ENCODE measurements at places on chromosomes 12 and 14.

DNA sequence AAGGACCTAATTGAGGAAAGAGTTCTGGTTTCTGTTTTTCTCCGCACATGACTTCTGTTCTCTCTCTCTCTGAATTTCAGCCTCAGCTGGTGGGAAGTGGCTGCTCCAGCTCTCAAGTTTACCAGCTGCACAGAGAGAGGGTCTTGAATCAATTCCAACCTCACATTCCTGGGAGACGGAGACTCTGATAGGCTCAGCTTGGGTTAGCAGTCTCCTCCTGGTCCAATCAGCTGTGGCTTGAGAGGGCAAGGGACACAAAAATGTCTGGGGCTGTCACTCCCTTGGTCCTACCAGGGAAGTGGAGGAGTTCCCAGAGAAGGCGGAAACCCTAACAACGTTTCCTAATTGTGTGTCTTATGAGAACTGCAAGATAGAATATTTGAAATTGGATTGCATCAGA is 7.0 kb downstream of the CCDC63 start:
- DNase-seq = no peak

DNA sequence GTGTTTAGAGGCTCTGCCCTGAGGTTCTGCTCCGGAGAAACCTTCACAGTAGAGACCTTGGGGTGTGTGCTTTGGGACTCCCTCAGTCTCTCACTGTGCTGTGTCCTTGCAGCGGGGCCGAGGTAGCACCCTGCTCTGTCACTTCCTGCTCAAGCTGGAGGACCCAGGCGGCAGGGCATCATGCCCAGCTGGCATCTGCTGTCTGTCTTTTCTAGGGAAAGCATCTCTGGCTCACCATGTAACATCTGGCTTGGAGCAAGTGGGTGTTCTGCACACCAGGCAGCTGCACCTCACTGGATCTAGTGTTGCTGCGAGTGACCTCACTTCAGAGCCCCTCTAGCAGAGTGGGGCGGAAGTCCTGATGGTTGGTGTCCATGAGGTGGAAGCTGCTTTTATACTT is 124.5 kb downstream of the ESRRB start:
- no peak for DNase-seq

DNA sequence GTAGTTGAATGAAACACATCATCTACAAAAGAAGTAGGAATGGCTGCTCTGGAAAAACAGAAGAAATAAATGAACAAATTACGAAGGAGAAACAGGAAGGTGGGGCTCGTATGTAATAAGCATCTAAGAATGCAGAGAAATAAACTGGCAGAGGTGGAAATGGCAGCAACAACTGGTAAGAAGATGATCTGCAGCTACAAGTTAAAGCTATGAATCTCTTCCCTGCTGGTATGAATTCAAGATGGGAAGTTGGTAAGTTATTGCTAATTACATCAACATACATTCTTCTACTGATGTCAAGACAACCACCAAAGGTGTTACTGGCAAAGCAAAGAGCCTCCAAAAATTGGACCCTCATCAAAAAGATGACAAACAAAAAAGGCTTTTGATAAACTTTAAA is 59.8 kb downstream of the HECTD4 start:
- DNase-seq = peak; percentile 51

DNA sequence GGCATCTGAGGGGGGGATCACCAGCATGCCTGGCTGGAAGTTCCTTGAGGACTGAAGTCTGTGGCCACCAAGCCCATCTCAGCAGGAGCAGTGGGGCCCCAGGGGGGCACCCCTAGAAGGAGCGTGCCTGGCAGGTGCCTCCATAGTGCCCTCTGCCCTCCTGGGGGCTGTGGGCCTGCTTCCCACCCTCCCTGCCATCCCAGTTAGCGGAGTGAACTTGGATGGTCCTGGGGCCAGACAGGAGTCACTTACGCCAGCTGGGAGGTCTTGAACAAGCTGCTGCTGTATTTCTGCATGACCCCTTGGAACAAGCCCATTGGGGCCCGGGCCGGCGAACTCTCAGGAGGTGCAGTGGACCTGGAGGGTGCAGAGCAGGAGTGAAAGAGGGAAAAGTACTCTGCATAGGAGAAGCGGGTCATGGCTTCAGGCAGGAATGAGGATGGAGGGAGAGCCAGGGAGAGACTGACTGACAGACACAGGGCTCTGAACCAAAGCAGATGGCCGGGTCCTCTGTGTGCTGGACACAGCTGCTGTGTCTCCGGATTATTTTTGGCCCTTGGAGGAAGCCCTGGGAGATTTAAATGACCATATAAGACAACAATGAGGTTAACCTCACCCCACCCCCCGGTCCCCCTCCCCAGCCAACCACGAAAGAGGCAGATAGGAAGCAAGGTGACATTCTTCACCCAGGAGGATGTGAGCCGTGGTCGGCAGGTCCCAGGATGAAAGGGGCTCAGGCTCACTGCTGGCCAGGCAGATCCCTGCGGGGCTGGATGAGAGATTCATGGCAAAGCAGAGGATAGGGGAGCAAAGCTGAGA is 19.6 kb downstream of the ASB2 start:
- no peak for DNase-seq

- DNase-seq = no peak
These were observed 40.2 kb upstream of the DICER1 start for GRCh38 chr14:95197551-95197950.

DNA sequence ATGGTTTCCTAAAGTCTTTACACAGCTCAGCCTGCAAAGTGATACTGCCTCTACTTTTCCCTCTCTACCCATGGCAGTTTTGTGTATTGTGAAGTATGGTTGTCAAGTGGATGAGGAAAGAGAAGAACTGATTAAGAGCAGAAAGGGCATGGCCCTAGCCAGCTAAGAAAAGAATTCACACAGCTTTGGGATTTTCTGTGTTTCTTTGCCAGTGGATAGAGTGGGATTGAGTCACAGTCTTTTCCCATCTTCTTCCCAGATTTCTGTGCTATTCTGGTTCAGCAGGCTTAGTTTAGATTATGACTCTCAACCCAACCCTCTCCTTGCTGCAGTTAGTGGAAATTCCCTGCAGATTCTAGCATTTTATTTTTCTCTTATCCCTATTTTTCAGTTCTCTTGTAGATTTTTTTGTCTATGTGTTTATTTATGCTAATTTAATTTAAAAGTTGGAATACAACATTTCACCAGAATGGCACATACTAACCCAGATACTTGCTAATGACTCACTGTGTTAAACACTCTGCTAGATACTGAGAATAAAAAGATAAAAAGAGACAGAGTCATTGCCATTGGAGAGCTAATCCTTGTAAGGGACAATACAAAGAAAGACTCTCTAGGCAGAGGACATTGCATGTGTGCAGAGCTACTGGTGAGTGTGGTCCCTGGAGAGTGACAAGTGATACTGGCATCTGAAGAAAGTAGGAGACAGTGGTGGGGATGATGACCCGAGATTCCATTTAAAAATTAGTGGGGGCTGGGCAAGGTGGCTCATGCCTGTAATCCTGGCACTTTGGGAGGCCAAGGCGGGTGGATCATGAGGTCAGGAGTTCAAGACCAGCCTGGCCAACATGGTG is 106.3 kb downstream of the ST8SIA1 start:
- no peak for DNase-seq

GRCh38 chr14:61653507-61653906 is 41.8 kb upstream of the HIF1A start:
- no peak for DNase-seq

DNA sequence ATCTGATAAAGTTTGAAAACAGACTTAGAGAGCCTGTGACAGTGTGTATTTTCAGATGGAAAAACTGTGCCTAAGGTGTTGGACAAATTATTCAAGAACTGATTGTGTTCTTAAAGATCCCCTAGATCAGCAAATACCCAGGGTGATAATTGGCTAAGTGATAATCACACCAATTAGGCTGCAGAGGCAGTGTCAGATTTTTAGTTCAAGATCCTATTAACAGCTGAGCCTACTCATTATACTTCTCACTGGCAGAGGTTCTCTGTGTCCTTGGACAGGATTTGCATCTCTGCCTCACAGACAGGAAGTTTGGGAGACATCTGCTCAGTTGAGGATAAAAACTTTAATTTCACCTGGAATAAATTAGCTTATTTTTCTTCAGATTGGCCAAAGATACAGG is 4.3 kb upstream of the FGD4 start:
- no peak for DNase-seq

GRCh38 chr14:37974421-37974820 is 233.3 kb upstream of the SSTR1 start:
- DNase-seq = no peak

GRCh38 chr12:25592725-25593495 is 39.8 kb upstream of the LMNTD1 start:
- no peak for DNase-seq

DNA sequence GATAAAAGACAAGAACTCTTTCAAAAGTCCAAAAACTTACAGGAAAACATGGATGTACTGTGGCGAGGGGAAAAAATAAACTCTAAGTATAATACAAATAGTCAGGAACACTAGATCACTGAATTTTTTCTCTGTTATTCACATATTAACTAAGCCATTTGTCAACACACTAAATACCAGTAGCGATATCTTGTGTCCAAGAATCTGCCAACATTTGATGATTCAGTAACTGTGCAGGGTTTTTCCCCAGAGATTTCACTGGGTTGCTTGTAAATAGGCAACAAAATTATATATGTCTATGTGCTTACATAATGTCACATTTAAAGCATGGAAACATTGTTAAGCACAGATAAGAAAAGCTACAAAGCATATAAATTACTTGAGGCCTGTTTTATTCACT is 205.9 kb downstream of the KIF21A start:
- no peak for DNase-seq

- no peak for DNase-seq
These were observed 375.1 kb upstream of the DDHD1 start for GRCh38 chr14:53528185-53528671.

DNA sequence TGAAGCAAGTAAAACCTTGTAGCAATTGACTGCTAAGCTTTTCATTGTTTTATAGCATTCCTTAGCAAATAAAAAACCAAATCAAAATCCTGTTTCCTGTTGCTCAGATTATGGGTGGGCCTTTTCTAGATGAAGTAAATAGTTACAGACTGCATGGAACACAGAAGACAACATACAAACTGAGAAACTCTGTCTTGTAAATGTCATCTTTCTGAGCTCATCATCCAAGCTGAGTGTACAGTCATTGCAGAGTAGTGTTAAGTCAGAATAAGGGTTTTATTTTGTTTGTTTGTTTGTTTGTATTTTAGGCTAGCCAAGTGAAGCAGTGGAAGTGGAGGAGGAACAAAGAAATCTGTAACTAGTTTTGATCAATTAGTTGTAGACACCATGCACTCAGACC is 24.4 kb upstream of the BTG1 start:
- no peak for DNase-seq

- DNase-seq = no peak
These were observed at the start of gene RIMBP2 for GRCh38 chr12:130715998-130716968. Gene RIMBP2 (minus strand): TSS chr12:130716299. CDS start chr12:130479013, 237,286 bp downstream.

- DNase-seq = peak; percentile 38
These were observed 507 bp downstream of the SPTSSA start for GRCh38 chr14:34461334-34462131.

DNA sequence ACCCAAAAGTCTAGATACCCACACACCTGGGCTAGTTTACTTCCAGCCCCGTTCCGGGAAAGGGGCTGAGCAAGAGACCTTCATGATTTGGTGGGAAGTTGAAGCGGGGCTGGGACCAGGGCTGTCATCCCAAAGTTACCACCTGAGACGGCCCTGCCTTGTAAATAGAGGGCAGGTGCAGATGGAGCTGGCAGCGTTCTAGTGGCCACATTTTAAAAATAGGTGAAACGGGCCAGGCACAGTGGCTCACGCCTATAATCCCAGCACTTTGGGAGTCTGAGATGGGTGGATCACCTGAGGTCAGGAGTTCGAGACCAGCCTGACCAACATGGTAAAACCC is 43.4 kb downstream of the NFKBIA start:
- no peak for DNase-seq

DNA sequence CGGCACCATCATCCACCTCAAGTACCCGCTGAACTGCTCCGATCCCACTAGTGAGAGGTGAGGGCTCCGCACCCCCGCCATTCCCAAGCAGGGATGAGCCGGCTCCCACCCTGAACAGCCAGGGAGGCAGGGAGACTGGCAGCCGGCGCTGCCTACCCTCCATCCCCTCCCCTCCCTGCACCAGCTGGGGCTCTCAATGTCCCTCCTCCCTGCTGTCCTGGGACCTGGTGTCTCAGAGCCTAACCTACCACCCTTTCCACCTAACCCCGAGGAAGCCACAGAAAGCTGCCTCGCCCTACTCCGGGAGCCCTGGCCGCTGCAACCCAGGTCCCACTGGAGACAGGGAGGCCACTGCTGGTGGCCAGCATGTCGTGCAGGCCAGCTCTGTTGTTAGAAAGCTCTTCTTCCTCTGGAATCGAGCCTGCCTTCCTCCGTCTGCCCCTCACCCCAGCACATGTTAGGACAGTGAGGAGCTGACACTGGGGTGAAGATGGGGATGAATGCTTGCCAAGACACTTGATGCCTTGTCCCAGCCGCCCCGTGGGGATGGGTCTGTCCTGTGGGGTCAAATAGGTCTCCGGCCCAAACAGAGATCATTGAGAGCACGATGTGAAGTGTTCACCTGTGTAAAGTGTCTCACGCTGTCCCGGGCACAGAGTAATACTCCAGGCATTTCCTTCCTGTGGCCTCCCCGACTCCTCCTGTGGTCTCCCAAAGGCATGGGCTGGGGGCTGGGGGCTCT is 1.1 kb downstream of the PTPN6 start:
- DNase-seq = no peak

GRCh38 chr14:79528828-79529416 is 682.4 kb downstream of the DIO2 start:
- no peak for DNase-seq

DNA sequence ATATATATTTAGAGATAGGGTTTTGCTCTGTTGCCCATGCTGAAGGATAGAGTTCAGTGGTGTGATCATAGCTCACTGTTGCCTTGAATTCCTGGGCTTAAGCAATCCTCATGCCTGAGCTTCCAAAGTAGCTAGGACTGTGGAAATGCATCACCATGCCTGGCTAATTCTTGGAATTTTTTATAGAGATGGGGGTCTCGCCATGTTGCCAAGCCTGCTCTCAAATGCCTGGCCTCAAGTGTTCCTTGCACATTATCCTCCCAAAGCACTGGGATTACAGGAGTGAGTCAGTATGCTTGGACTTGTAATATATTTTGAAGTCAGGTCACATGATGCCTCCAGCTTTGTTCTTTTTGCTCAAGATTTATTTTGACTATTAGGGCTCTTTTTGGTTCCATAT is 178.0 kb downstream of the RPAP3 start:
- no peak for DNase-seq

- DNase-seq = no peak
These were observed 38.6 kb upstream of the LRTM2 start for GRCh38 chr12:1781772-1782171.

GRCh38 chr14:92944976-92945375 is 22.0 kb downstream of the CHGA start:
- DNase-seq = no peak

- no peak for DNase-seq
These were observed 23.4 kb downstream of the CACNA1C start for GRCh38 chr12:2076196-2076570.

Data from hematopoietic multipotent progenitor cell treated with erythropoietin and hydrocortisone succinate and interleukin-3 and kit ligand, for 17 days (in vitro differentiated cells).